CD8-positive, alpha-beta memory T cell (primary cell): ENCODE measurements at places on chromosomes 16 and 17.

- no peak for DNase-seq
Measured at GRCh38 chr17:28896491-28896883, 1.0 kb downstream of the FLOT2 start.

- DNase-seq, result no peak
Measured at GRCh38 chr16:12455287-12455798, 348.3 kb downstream of the CPPED1 start.

DNA sequence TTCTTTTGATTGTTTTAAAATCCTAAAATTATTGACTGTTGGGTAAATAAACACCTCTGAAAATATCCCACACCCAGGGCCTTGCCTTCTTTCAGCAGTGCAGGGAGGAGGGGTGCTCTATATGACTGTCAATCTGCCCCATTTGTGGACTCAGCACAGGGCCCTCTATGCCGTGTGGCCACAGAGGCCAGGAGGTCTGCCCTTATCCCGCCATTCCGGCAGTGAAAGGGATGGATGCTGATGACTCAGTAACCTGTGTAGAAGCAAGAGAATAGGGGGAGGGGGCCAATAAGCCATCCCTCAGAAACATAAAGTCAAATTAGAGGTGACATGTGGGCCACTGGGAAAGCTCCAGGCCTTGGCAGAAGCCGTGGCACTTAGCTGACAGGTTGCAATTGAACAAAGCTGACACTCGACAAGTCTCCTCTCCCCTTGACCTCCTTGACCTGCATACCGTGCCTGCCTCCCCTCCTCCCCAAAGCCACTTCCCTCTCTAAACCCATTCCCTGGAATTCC is 281.4 kb upstream of the DYNLRB2 start:
- DNase-seq, result no peak

DNA sequence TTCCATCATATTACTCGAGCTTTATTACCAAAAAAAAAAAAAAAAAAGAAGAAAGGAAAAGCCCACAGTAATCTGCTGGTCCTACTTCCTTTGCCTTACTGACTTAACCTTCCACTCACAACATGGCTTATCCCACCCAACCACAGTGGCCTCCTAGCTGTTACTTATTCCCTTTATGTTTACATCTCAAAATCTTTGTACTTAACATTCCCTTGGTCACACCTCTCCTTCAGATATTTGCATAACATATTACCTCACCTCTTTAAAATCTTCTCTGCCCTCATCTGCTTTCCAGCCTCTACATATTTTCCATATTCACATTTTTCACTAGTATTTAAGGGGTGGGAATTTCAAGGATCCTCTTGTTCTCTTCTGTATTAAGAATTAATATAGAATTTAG is 327.0 kb upstream of the TBX2 start:
- no peak for DNase-seq

DNA sequence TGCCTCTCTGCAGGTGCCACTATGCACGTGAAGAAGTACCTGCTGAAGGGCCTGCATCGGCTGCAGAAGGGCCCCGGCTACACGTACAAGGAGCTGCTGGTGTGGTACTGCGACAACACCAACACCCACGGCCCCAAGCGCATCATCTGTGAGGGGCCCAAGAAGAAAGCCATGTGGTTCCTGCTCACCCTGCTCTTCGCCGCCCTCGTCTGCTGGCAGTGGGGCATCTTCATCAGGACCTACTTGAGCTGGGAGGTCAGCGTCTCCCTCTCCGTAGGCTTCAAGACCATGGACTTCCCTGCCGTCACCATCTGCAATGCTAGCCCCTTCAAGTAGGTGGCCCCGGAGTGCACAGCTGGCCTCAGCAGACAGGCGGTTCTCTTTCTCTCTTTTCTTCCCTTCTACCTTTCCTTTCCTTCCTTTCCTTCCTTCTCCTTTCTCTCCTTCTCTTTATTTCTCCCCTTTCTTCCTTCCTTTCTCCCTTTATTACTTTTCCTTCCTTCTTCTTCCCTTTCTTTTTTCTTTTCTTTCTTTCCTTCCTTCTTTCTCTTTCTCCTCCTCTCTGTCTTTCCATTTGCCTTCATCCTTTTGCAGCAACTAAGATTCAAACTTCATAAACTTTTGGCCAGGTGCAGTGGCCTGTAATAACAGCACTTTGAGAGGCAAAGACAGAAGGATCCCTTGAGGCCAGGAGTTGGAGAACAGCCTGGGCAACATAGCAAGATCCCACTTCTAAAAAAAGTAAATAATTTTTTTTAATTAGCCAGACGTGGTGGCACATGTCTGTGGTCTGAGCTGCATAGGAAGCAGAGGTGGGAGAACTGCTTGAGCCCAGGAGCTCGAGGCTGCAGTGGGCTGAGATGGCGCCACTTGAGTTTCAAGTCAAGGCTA is 46.7 kb downstream of the SCNN1B start:
- no peak for DNase-seq

GRCh38 chr17:4177806-4178205 is 34.8 kb downstream of the CYB5D2 start:
- DNase-seq, result no peak

- no peak for DNase-seq
Measured at GRCh38 chr17:82967268-82968032, 112.0 kb upstream of the METRNL start.

GRCh38 chr16:83963277-83964119 is 4.5 kb upstream of the NECAB2 start:
- no peak for DNase-seq

GRCh38 chr16:81657224-81657623 is 121.9 kb upstream of the PLCG2 start:
- DNase-seq, result no peak
